NCI-H1436 treated with DMSO at 0.1 percent for 48 hours (cell line): ENCODE measurements at places on chromosomes 2 and 18.

- DNase-seq: no peak
Measured at GRCh38 chr2:128455721-128456050, 137.0 kb upstream of the HS6ST1 start.

- DNase-seq: no peak
Measured at GRCh38 chr2:8086796-8087479, 594.9 kb upstream of the ID2 start.

DNA sequence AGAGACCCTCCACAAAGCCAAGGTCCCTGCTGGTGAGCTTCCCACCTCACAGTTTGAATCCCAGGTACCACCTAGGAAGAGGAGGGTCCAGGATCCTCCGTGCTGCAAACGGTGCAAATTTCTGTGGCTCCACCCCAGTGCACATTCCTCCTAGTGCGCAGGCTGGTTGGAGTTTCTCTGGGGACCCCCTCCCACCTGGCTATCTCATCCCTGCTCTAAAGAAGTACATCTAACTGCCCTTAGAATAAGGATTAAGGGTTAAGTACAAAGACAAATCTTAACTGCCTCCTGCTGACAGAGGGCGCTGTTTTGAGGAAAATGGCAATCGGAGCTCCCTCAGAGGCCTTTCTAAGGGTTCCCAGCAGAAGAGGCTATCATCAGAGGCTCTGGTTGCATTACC, 109.6 kb upstream of the FSIP2 start:
- DNase-seq: no peak

DNA sequence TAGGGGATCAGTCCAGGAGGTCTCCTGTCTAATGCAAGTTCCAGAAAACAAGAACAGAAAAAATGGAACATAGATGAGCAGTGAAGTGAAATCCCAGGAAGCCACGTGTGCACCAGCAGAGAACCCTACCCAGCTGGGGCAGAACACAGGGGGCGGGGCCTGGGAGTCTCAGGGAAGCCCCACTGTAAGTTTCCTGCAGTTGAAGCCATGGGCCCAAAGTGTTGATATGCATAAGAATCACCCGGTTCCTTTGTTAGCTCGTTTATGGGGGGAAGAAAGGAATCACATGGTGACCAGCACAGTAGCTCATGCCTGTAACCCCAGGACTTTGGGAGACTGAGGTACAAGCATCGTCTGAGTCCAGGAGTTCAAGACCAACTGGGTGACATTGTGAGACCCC, 131.3 kb downstream of the INO80D start:
- no peak for DNase-seq

GRCh38 chr2:27072920-27073319, 1.5 kb upstream of the OST4 start:
- no peak for DNase-seq

- DNase-seq: no peak
Measured at GRCh38 chr2:109207176-109207575, 78.2 kb downstream of the SH3RF3 start.

DNA sequence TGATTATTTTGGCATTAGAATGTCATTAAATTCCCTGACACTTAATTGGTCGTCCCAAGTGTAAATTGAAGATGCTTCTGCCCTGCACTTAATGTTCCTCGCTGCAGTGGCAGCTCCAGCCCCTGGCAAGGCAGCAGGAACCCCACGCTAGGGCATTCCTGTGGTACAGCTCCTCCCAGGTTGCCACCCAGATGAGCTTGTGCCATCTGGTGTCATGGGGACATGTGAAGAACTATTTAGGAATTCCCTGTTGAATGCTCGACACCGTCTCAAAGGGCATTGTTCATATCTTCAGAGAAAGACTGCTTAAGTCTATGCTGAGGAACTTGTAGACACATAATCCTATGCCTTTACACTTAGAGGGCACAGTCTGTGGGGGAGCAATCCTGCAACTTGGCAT, 38.9 kb downstream of the BCL2L11 start:
- no peak for DNase-seq

GRCh38 chr2:45684756-45685155, 33.3 kb downstream of the PRKCE start:
- DNase-seq: no peak

GRCh38 chr2:121297217-121297830, 12.3 kb upstream of the TFCP2L1 start:
- DNase-seq: no peak

DNA sequence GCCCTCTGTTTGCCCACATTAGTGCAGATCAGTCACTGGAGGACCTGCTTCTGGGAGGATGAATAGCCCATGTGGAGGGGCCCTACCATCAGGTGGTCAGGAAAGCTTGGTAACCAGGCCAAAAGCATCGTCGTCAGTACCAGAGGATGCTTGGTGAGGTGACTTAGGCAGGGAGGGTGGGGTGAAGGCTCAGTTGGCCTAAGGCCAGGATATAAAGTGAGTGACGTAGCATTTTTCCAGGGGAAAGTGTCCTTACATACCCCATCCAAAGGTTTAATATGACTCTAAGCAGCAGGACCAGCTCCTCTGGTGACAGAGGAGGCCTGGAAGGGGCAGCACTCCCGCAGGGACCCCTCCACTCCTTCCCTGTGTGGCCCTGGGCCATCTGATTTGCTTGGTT, 27.7 kb upstream of the DNMT3A start:
- DNase-seq: no peak

DNA sequence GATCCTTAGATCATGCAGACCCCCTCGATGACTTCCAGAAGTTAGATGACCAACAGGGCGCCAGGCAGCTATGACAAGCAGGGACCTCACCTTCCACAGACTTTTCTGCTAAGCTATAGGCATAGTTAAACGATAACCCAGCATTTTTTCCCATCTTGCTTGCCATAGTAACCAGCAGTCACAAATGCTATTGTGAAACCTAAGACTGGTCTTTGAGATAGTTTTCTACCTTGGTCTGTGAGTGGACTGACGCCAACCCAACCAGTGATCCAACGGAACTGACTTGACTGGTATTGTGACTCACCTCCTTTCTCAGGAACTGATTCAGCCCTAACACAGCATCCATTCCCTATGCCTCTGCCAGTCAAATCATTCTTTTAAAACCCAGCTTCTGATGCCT, 361.2 kb downstream of the LRRTM4 start:
- no peak for DNase-seq

GRCh38 chr2:162317861-162318327, 590 bp downstream of the IFIH1 start:
- DNase-seq: no peak

GRCh38 chr2:141911485-141912066, 219.2 kb downstream of the LRP1B start:
- DNase-seq: no peak

- DNase-seq: no peak
Measured at GRCh38 chr2:232687382-232688160, 9.6 kb upstream of the GIGYF2 start.

DNA sequence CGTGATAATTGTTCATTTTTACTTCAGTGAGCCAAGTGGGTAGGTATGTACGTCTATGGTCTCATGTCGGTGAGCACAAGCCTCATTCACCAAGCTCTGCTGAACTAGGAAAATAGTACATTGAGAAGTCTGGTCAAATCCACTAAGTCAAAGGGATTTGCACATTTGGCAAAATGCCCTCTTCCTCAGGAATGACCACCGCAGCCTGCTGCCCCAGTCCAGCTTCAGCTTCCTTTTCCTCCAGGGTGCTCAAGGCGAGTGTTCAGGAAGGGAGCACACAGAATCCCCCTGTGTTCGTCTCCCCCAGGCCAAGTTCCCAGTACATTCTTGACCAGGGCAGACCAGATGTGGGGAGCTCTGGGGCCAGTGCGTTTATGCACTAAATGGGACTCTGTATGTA, 23.0 kb downstream of the TCF7L1 start:
- DNase-seq: no peak

DNA sequence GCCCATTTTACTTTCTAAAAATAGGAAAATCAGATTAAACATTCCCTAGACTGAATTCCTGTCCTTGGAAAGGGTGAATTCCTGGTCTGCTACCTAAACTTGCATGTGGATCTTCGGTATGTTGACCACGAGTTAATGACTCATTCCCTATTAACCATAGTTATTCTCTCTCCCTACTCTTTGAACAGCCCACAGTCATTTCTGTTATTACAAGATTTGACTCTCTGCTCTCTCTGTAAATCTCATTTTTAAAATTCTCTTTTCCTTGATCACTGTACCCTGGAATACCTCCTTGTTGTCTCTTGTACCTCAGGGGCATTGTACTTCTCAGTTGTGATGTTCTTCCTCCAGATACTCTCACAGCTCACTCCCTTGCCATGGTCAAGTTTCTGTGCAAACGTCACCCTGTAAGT, 92.0 kb upstream of the GULP1 start:
- no peak for DNase-seq

GRCh38 chr2:128446049-128446873, 127.6 kb upstream of the HS6ST1 start:
- DNase-seq: no peak
